Motor neuron (in vitro differentiated cells): ENCODE measurements at places on chromosomes 4 and X. TPM values are rescaled to one million over a fixed set of nuclear protein-coding genes. Genes with fewer than 3 reads are reported as not detected.

KLHL4 gene
- total RNA-seq, result 3.2 and 3.5 TPM in 2 replicates

CPLX1 gene
- total RNA-seq, result 10.1 and 15.1 TPM in 2 replicates

RBM46 gene
- total RNA-seq, result 0.23 TPM in 1 of 2 replicates, not detected in the other

- no peak for ATAC-seq
These were observed 2.0 kb downstream of the ADGRL3 start for GRCh38 chr4:61201961-61202637.

DNA sequence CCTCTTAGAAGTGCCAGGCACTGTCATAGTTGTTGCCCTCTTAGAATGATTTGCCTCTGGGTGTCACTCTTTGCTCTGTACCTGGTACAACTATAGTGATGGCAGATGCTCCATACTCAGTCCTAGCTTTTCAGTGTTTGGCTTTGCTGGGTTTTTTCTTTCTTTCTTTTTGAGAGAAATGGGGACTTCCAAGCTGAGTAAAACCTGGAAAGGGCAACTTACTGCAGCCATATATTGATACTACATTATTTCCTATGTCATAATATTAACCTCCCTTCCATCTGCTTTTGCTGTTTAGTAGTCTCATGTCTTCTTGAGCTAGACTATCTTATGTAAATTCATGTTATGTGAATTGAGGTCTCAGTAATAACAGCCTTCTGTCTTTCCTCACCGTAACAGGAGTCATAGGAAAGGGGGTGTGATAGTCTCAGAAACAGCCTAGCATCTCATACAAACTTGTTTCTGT lies 49.0 kb downstream of the NIPAL1 start:
- ATAC-seq, result no peak

DNA sequence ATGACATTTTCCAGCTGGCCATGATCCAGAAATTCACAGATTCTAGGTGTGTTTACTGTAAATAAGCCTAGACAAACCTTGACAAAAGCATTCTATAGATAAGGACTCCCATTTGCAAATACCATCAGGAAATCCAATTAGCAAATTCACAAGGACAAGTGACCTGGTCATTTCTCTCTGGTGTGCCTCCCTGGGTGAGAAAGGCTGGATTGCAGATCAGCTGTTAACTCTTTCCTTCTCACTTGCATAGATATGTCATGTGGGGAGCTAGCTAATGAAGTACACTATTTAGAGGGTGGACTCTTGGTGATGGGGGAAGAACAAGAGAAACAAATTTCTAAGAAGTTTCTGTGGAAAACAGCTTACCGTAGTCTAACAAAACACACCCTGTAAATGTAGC lies 58.9 kb downstream of the MOSPD2 start:
- ATAC-seq, result no peak

GRCh38 chr4:54879576-54879975 lies 221.8 kb downstream of the KIT start:
- ATAC-seq, result no peak

DNA sequence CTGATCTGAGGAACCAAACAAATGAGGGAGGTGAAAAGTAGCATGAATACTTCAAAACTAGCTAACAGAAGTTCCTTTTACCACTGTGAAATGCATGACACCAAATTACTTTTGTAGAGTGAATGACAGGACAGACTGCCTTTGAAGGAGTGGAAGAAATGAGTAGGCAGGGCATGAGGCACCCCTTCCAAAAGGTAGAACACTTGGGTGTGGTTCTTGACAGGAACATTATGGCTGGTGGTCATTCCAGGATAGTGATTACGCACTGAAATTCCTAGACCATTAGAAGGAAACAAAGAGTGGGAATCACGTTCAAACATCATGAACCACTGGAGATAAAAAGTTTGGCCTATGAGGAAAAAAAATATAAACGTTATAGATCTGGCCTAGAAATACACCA lies 4.9 kb downstream of the HUWE1 start:
- ATAC-seq, result no peak

DNA sequence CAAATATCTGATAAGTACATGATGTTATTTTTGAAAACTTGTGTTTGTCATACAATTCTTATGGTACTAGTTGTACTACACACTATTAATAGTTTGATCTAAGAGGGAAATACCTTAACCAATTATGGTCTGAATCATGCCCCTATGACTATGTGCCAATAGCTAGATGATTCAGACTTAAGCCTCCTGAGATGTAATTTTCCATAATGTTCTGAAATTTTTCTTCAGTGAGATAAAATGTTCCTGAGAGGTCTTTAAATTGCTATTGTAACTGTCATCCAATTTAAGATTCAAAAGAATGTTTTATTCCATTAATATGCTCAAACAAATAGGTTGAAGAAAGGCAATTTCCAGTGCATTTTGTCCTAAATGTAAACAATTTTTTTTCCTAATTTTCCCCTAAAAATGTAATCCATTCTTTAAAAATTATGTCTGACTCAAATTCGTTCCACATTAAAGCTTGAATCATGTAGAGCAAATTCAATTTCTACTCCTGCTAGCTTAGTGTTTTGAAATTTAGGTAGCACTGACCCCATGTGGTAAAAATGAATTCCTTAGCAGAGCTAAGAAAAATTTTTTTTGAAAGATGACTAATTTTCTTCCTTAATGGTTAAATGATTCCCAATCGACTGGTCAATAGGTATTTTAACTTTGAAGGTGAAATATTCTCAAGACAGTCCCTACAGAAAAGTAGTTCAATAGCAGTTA lies 49.1 kb downstream of the APOOL start:
- ATAC-seq, result no peak

- ATAC-seq, result no peak
These were observed 60.1 kb upstream of the NAP1L5 start for GRCh38 chr4:88757776-88758175.
